ENCODE measurements at places on chromosomes 5 and 9. TPM values are rescaled to one million over a fixed set of nuclear protein-coding genes. Genes with fewer than 3 reads are reported as not detected.

CHSY3 gene
- total RNA-seq, result 4.6 TPM

GARIN3 gene
- total RNA-seq, result not detected

ADAMTS16 gene
- total RNA-seq, result not detected

RMI1 gene
- 4.3 TPM for total RNA-seq

SMIM32 gene
- total RNA-seq, result 1.1 TPM

PCDHB6 gene
- total RNA-seq, result 0.14 TPM

SLC9A3 gene
- total RNA-seq, result 0.32 TPM

CCL21 gene
- total RNA-seq, result 5.2 TPM

FST gene
- 16.3 TPM for total RNA-seq

EIF4E1B gene
- total RNA-seq, result not detected

CSF1R gene
- 16.3 TPM for total RNA-seq

DNA sequence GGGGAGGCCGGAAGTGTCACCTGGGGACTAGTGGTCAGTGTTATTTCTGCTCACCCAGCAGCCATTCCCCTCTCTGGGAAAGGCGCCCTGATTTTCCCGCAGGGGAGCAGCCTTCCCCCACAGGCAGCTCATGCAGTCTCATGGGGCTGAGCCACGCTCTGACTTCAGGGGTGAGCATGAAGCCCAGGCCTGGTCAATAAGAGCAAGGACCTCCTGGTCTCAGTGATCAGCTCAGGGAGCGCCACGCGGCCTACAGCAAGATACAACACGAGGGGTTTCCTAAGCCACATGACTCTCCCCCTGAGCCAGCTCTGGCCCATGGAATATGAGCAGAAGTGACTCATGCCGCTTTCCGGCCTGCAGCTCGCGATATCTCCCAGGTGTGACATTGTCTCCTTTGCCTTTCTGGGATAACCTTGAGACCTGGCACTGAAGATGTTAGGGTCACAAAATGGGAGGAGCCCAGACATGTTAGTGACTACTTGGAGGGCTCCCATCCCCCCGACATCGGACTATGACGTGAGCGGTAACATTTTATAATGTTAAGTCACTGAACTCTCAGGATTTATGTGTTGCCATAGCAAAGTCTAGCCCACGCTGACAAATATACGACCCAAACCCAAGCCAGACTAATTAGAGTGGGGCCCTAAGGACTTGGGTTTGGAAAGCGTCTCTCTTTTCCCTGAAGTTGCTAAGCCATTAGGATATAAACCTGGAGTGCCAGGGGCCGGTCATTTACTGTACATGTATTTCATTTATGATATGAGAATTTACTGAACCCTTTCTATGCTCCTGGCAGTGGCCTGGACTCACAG, 46.5 kb upstream of the GFPT2 start:
- DNase-seq, result no peak

GRCh38 chr5:143791848-143792731, 19.9 kb upstream of the HMHB1 start:
- DNase-seq, result no peak

GRCh38 chr5:177588413-177588909, 3.5 kb upstream of the TMED9 start:
- no peak for DNase-seq

DNA sequence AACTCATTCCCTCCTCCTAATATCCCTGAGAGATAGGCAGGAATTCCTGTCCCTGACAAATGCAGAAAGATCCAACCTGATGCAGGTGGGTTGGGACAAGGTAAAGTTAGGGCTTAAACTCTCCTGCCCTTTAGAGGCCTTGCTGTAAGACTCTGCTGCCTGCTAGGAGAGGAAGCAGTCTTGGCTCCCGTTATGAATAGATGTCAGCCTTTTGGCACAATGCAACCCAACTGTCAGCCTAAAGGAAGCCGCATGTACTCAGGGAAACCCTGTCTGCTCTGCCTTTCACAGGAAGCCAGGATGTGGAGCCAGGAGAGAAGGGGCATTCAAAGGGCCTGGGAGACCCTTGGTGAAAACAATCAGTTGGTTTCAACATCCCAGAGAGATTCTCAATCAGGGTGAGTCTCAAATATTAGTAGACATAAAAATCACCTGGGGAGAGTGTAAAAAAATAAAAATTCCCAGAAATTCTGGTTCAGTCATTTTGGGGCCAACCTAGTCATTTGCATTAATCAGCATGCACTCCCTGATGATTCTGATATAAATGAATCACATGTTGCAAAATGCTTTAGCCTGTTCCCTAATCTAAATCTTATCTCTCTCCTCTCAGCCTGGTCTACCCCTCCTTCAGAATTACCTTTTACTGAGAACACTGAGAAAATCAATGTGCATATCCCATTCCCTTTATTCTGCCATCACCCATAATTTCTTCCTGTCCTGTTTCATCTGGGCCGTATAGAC, 136.2 kb upstream of the TRIM32 start:
- DNase-seq, result no peak

DNA sequence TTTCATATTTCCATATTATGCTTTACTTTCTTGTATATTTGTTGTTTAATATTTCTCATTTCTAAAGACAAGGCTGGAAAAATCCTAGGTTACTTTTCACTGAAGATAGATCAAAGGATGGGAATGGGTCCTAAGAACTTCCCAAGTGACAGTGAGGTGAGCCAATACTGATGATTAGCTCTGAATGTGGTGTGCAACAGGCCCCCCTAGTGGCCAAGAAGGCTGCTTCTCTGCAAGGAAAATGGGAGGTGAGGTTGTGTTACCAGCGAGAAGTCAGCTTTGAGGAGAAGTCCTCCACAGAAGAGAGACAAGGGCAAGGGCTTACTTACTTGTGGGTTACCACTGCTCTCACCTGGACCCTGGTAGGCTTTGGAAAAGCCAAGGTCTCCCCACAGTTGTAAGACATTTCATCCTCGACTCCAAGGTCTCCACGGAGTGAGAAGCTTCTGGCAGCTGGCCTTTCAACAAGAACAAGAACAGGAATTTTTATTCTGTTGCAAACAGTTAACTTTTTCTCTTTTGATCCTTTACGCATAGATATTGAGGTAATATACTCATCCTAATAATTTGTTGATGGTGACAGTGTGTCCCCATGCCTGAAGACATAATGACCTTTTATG, 69.9 kb downstream of the MAMDC2 start:
- DNase-seq, result peak; percentile 38

DNA sequence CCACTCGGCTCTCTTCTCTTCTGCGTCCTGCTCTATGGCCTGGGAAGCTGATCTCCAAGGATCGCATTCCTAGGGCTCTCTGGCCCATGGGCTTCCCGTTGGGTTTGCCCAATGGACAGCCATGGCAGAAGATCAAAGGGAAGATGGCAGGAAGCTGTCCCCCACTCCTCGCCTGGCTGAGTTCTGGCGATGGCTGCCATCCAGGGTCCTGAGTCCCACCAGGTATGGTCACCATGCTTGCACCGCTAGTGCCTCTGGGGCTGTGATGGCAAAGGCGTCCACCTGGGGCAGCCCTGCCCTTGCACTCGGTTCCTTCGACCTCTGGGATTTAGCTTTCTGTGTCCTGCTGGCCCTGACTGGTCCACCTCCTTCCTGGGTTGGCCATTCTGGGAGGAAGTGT, 156.0 kb downstream of the RXRA start:
- peak; percentile 31 for DNase-seq

DNA sequence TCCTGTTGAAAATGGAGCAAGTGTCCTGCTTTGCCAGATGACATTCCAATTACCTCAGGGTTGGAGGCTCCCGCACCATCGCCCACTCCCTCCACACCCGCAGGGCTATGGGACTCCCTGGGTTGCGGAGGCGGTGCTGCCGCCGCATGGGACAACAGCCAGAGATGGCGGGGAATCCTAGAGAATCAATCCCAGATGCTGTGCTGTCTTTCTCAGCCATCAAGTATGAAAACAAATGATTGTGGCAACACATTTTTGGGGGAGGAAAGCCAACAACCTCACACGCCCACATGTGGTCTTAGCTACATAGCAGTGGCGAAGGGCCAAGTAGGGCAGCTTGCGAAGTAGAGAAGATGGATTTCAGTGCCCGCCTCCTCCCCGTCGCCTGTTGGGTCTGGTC, 46.7 kb downstream of the IL31RA start:
- no peak for DNase-seq

GRCh38 chr5:62083661-62084060, 222.3 kb upstream of the KIF2A start:
- DNase-seq, result no peak

DNA sequence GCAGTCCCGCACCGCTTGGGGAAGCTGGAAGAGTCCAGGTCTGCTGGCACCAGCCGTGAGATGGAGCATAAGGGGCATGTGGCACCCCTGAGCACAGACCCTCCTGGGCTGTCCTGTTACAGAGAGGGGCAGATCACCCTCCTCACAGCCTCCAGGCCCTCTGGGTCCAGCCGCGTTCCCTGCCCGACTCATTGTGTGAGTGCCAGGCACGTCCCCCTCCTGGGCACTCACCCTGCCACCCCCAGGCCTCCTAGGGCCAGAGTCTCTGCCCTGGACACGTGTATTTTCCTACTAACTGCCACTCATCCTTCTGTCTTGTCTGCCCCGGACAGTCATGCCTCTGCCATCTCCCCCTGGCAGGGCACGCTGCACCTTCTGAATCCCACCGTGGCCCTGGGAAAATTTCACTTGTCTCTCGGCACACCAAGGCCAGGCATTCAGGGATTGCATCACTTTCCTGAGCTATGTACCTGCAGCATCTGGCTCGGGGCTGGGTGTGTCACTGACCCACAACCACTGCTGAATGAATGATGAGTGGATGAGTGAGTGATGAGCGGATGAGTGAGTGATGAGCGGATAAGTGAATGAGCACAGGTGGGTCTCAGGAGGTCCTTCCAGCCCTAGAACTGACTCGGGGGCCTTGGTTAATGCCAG, 21.5 kb upstream of the FCN1 start:
- peak; percentile 30 for DNase-seq

DNA sequence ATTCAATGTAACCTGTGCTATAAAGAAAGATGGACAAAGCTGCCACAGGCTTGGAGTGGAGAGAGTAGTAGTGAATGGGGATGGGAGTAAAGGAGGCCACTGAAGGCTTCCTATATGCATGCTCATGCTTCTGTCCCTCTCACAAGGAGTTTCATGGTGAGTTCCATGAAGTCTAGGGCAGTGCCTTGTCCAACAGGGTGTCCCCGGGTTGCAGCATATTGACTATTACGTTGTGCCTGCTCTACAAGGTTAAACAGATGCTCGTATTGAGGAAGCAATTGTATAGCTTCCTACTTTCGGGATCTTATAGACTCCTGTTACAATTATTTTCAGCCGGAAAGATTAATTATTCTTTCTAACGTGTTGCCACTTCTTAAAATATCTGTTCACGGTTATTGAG, 129.1 kb upstream of the PIK3R1 start:
- DNase-seq, result no peak

DNA sequence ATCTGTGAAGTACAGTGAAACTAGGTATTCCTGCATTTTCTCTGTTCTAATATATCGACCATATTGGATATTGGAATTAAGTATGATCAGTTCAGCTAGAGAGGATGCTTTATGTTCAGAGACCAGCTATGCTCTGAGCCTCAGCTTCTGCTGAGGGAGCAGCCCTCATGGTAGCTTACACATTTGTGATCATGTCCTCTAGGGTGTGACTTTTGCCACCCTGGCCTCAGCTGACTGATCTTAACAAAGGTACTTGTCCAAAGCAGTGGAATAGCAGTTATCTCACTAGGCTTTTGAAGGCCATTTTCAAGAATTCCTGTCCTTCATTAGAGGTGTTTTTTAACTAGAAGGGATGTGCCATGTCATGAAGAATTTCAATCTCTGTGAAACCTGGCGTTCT, 9.3 kb downstream of the SCAMP1 start:
- no peak for DNase-seq

- peak; percentile 32 for DNase-seq
Observed at GRCh38 chr5:2186472-2187015, 303.8 kb upstream of the IRX4 start.

DNA sequence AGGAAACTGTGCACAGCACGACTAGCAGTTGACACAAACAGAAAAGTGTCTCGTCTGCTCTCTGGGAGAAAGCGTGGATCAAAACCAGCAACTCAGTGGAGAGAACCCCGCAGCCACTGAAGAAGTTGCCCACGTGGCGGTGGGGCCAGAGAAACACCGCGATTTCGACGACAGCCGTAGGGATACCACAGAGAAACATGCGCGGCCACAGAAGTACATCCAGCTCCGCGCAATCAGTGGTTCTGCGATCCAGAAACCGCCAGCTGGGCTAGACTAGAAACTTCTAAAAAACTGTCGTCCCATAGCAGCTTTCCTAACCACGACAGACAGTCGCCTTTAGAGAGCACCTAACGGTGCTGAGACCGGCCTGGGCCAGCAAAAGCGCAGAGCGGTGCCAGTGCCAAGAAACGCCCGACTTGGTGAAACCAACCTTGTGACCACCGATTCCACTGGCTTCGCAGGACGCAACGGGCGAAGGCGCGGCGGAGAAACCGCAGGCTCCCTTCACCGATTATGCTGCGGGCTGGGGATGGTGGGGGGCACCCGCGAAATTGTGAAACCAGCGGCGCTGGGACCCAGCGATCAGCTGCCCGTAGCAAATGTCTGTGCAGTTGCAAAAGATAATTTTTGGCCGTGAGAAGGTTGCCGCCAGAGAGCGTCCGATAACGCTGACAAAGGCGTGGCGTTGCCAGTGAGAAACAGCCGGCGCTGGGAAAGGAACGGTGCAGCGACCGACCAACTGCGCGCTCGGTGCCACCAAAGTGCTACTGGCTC, 2.7 kb upstream of the ANXA2R start:
- peak; percentile 73 for DNase-seq

DNA sequence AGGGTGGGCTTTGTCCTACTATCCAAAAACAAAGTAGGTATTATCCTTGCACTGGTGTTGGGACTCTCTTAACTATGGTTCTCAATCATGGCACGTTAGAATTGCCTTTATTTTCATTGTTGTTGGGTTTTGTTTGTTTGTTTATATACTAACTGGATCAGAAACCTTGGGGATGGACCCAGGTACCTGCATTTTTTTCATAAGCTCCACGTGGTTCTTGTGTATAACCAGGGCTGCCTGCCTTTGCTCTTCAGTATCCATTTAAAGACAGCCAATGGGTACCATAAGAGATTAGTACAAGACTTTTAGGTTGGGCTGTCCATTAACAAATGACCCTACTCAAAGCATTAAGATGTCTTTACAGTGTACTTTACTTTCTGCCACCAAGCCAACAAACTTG, 2.5 kb upstream of the SSBP2 start:
- no peak for DNase-seq

GRCh38 chr5:1189269-1189668, 12.1 kb upstream of the SLC6A19 start:
- DNase-seq, result no peak

GRCh38 chr5:9947225-9947714, 302.4 kb downstream of the ATPSCKMT start:
- DNase-seq, result no peak

- DNase-seq, result no peak
Observed at GRCh38 chr5:126544087-126544740, 50.8 kb downstream of the ALDH7A1 start.

GRCh38 chr5:114780290-114780689, 389.4 kb downstream of the TRIM36 start:
- DNase-seq, result no peak

GRCh38 chr5:6550628-6551027, 82.2 kb downstream of the NSUN2 start:
- no peak for DNase-seq
